Right ventricle myocardium inferior (tissue), 1 donor: ENCODE measurements at places on chromosomes 1 and 21. TPM values are rescaled to one million over a fixed set of nuclear protein-coding genes. Genes with fewer than 3 reads are reported as not detected.

- no peak for DNase-seq
These were observed 908 bp downstream of the DDI2 start for GRCh38 chr1:15618077-15618654.

DNA sequence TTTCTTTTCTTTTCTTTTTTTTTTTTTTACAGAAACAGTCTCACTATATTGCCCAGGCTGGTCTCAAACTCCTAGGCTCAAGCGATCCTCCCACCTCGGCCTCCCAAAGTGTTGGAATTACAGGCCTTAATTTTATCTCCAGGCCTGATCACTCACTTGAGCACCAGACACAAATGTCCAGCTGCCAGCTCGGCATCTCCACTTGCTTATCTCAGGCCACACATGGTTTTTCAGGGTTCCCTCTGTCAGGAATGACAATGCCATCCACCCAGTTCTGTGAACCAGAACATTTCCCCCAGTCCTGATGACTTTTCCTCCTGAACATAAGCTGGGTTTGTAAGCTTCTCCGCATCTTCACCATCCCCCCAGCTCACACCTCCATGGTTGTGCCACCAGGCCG lies 44.6 kb upstream of the ZNF281 start:
- DNase-seq = no peak

Gene SAMD11
- 1.7 TPM for total RNA-seq

- peak; percentile 28 for DNase-seq
These were observed 48.5 kb downstream of the COL18A1 start for GRCh38 chr21:45453308-45453950.

DNA sequence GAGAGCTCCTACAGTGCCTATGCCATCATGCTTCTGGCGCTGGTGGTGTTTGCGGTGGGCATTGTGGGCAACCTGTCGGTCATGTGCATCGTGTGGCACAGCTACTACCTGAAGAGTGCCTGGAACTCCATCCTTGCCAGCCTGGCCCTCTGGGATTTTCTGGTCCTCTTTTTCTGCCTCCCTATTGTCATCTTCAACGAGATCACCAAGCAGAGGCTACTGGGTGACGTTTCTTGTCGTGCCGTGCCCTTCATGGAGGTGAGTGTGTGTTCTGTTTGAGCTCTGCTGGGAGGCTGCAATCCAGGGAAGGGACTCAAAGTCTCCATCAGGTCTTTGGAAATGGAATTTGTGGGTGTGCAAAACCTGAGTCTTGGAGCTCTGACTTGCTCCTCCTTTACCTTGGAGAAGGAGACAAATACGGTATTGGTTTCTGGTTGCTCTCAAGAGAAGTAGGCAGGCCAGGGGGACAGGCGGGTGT lies 658 bp downstream of the GPR37L1 start:
- no peak for DNase-seq

Gene S100A2
- 2.3 TPM for total RNA-seq

- no peak for DNase-seq
These were observed 28.5 kb downstream of the RASSF5 start for GRCh38 chr1:206535853-206536188.

DNA sequence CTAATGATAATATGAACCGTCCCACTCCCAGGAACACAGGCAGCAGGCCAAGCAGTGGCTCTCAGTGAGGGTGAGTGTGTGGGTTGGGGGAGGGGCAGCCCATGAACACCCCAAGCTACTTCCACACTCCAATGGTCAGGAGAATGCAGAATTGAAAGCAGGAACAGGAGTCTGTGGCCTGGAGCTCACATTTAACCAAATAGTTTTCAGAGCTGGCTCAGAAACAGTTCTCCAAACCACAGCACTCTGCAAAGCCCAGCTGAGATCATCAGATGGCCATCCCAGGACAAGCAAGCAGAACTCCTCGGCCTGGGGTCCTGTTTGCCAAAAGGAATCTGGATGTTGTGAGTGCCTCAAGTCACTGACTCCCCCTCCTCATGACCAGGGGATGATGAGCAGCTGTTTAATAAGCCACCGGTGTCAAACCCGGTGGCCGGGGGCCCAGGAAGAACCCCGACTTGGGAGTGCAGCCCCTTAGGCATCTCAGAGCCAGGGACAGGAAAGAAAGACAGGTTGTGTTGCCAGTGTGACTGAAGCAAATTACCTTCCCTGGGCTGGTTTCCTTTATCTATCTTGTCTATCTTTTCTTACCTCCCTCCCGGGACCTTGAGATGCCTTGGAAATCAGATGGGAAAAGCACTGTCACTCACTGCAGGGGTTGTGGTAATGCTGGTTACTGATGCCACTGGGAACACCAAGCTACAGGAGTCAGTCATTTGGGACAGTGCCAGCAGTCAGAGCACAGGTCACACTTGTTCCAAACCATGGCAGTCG lies 20.4 kb downstream of the DEGS1 start:
- DNase-seq = no peak

Gene CASQ2
- total RNA-seq = 912 TPM

Gene LDLRAP1
- total RNA-seq = 12.3 TPM

- DNase-seq = no peak
These were observed 26.6 kb upstream of the HPDL start for GRCh38 chr1:45299981-45300668.

GRCh38 chr1:155309423-155310021 lies 856 bp downstream of the FDPS start:
- DNase-seq = no peak

DNA sequence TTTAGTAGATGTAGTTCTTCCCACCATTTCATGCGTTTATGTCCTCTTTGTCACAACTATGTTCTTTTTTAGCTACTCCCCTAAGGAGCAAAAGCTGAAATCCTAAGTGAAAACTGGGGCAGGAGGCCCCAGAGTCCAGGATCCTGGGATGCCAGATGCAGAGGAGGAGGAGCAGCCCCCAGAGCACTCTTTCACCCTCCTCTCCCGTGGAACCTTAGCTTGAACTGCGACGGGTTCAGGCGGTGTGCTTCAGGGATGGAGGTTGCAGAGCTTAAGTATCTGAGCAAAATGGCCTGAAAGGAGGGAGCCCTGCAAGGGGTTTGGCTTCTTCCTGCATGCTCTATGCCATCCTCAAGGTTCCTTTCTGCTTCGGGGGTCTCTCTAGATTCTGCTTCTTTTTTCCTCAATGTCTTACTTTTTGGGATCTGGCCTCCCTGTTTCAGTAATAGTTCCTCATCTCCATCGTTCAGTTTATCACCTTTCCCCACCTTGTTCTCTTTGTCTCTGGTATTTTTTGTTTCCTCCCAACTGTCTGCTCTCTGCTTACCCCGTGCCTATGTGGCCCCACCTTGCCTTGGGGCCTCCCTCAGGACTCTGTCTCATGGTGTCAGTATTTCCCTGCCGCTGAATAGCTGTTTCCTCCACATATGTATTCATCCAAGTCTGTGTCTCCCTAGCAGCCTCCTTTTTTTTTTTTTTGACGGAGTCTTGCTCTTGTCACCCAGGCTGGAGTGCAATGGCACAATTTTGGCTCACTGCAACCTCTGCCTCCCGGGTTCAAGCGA lies 2.7 kb upstream of the NHLH1 start:
- no peak for DNase-seq

- DNase-seq = peak; percentile 83
These were observed 829 bp downstream of the SPEN start for GRCh38 chr1:15848143-15848928.

DNA sequence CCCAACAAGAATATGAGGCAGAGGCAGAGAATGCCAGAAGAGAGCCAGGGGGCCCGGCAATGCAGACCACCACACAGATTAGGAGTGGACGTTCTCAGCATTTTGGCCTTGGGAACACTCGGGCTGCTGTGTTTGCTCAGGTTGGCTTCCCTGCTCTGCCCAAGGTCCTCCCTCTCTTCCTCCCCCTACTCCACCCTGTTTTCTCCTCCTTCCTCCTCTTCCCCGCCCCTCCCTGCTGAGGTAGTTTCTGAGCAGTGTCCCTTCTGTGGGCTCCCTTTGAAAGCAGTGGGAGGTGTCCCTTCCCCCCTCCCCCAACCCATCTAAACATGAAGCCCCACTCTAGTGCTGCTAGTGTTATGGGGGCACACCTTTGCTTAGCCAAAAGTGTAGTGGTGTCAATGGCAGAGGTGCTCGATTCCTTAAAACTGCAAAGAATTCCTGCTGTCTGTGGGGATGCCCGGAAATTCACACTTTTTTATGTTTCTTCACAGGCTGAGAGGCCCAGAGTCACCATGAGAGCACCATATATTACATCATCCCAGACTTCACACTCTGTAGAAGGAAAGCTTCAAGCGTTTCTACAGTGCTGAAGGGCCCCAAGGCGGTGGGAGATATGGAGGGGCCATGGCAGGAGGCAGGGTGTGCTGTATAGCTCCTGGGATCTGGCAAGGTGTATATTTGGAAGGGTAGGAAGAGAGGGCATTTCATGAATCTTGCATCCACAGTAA lies at the start of gene HHIPL2:
HHIPL2 (minus strand) TSS at position 161 of the 728 bp plus-strand sequence; CDS start at position 101, 60 bp downstream.
- no peak for DNase-seq

GRCh38 chr1:227889863-227890405 lies 57.8 kb downstream of the WNT9A start:
- DNase-seq = no peak

DNA sequence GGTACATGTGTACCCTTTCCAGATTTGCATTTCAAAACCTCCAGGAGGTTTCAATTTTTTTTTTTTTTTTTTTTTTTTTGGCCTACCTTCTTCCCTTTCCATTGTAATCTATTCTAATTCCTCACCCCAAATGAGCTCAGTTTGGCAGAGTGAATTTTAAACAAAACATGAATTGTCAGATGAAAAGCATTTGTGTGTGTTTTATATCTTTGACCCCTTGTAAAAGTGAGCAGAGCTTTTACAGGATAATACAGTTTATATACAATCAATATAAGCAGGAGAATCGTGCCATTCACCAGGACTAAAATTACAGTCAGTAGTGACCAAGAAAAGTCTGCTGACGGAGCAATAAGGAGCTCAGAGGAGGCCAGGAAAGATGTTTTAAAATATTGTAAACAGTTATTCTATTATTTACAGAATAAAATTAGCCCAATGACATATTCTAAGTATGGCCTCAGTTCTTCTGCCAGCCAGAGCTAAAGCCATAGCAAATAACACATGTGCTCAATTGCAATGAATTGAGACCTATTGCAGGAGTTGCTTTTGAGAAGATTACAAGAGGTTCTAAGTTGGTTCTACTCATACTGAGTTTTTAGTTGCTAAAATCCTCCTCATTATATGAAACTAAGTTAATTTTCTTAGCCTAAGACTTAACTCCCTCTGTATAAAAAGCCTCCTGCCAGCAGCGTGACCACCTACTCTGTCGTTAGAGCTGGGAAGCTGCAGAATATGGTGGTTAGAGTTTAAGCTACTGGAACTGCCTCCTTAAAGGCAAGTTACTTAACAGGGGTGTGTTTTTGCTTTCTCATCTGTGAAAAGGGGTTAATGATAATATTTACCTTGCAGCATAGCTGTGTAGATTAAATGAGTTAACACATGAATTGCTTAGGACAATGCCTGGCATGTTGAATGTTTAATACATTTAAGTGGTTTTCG lies 50.8 kb upstream of the ZNF326 start:
- no peak for DNase-seq

Gene DNM3
- 1.8 TPM for total RNA-seq

DNA sequence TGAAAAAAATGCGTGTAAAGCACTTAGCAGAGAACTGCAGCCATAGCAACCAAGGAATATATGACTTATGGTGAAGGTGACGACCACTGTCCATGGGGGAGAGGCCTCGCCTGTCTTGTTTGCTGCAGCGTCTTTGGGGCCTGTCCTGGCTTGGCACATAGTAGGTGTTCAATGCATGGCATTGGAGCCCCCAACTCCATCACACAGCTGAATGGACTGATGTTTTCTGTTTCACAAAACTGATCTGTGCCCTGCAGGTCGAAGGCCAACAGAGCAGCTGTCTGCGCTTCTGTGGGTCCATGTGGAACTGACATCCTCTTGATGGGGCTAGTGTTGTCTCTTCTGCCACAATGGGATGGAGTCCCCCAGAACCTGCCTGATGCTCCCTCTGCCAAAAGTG lies 296.0 kb downstream of the PTPRU start:
- DNase-seq = no peak

Gene TNFRSF8
- total RNA-seq = 0.92 TPM

Gene PDC
- total RNA-seq = not detected

Gene GSTM1
- not detected for total RNA-seq

DNA sequence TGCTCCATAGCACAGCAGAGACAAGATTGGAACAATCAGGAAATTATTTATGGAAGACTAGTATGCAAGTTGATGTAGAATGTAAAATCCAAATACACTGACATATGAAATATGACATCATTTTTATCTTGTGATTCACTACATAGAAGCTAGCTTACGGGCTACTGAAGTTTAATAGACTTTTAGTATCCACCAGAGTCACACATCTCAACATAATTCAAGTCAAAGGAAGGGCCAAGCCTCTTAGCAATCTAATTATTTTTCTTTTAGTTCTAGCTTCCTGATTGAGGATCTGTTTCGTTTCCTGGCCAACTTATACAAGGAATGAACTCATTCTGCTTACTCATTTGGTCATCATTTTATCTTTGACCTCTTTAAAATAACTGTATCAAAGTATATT lies 234.4 kb upstream of the CHRM3 start:
- DNase-seq = no peak

DNA sequence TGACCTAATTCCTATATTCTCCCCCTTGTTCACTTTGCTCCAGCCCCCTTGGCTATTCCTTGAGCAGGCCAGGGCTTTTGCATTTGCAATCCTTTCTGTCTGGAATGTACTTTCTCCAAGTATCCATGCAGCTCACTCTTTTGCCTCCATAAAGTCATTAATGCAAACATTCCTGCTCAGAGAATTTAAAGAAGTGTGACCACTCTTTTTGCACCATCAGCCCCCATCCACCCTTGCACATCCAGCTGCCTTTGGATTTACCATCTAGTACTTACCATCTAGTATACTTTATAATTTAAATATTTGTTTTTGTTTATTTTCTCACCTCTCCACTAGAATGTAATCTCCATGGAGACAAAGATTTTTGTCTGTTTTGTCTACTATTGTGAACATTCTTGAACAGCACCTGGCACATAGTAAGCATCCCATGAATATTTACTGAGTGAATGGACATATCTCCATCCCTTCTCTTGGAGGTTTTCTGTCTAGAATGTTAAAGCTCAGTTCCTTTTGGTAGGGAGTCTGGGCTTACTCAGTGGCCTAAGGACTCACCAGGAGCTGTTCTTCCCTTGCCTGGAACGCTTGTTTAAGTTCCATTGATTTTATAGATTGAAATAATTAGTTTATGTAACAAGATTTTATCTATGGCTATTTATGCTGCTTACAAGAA lies 22.6 kb downstream of the SLAMF6 start:
- DNase-seq = no peak

DNA sequence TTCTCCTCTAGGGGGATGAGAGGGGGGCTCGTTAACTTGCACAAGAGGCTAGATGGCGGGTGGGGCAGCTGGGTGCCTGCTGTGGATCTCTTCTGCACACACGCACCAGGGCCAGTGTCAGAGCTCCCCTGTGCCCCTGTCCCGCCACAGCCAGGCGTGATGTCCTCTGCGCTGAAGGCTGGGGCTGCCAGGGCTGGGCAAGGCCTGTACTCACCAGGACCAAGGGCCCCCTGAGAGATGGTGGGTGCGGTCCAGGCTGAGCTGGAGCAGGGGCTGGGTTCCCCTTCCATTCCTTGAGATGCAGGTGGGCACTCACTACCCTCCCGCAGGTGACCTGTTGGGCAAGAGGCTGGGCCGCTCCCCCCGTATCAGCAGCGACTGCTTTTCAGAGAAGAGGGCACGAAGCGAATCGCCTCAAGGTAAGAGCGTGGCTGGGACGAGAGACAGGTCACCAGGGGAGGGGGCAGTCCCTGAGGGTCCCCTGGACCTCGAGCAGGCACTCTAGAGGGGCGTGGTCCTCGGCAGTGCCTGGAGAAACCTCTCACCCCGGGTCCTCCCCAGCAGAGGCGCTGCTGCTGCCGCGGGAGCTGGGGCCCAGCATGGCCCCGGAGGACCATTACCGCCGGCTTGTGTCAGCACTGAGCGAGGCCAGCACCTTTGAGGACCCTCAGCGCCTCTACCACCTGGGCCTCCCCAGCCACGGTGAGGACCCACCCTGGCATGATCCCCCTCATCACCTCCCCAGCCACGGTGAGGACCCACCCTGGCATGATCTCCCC lies 15.2 kb downstream of the SAMD11 start:
- DNase-seq = no peak
